ENCODE measurements at places on chromosomes 6 and 20.

DNA sequence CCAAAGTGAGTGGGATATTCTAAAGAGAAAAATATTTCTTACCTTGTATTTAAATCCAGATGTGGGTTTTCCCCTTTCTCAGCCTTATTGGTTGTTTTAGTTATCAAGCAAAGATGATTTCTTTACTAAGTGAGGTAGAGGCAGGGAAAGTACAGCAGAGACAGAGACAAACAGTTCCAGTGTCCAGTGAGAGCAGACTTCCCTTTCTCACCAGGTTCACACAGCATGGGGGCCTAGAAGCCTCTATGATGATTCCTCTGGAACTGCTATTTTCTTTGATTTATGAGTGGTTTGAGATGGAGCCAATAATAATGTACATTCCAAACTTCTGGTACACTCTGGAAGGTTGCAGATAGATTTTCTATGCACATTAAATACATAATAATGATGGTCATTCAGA, 234.0 kb upstream of the MARCKS start:
- DNase-seq: no peak

DNA sequence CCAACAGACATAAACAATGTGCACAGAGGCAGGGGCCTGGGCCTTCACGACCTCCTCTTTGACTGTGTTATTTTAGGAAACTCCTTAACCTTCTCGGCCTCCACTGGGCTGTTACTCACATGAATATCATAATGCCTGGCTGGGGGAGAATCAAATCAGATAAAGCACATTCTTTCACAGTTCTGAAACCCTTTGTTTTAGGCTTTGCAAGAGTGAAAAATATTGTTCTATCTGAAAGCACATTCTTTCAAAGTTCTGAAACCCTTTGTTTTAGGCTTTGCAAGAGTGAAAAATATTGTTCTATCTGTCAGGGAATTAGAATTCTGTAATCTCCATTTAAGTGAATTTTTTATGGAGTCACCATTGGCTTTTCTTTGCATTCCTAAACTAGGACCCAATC, 50.7 kb upstream of the SYNDIG1 start:
- no peak for DNase-seq

- DNase-seq: no peak
Observed at GRCh38 chr6:41728073-41728936, 7.1 kb downstream of the TFEB start.

GRCh38 chr6:126550323-126550722, 210.4 kb downstream of the CENPW start:
- no peak for DNase-seq

DNA sequence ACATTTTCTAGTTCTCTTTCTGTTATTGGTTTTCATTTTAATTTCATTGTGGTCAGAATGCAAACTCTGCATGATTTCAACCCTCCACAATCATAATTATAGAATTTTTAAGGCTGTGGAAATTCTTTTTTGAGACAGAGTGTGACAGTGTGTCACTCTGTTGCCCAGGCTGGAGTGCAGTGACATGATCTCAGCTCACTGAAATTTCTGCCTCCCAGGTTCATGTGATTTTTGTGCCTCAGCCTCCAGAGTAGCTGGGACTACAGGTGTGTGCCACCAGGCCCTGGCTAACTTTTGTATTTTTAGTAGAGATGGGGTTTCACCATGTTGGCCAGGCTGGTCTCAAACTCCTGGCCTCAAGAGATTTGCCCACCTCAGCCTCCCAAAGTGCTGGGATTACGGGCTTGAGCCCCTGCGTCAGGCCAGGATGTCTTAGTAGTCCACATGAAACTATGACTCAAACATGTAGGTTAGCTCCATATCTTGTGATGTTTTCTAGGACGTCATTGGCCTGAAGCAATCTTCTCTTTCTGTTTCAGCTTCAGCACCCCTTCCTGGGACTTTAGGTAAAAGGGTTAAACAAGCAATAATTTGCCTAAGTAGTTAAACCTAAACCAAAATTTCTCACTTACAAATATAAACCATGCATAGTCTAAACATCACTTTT, 47.4 kb upstream of the SAMD3 start:
- no peak for DNase-seq

DNA sequence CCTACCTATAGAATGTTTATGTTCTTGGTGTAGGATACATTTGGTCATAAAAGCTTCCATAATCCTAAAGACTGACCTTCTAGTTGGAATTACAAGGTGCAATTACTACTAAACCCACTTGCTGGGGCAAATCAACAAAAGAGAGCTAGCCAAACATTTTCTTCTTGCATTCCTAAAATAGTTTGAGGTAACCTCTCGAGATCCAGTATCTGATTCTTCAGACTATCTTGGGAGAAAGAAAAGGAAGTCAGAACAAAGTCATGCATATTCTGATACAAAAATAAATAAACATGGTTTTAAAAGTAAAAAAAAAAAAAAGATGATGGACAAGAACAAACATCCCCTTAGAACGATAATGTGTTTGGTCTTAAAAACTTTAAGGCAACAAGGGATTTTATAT, 294.2 kb upstream of the RSPO3 start:
- no peak for DNase-seq

DNA sequence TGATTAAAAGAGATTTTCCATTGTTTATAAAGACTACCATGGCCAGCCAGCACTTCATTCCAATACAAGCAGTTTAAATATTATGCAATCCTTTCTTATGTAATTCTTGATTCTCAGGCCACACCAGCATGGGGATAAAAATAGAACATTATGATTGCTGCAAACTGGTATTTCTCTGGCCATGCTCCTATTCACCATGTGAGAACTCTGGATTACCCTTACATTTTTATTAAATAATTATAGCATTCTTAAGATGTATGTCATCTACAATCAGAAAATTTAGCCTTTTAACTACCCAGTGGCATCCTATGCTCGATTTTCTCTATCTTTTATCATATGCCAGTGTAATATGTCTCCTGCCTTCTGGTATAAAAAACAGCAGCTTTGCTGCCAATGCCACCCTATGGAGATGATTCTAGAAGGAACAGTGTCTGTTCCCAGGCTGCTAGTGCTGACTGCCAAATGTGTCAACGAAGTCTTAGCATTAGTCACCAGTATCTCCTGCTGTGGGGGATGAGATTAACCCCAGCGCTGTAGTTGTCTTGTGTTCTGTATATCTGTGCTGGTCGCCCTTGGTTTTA, 501.4 kb downstream of the BCKDHB start:
- no peak for DNase-seq

DNA sequence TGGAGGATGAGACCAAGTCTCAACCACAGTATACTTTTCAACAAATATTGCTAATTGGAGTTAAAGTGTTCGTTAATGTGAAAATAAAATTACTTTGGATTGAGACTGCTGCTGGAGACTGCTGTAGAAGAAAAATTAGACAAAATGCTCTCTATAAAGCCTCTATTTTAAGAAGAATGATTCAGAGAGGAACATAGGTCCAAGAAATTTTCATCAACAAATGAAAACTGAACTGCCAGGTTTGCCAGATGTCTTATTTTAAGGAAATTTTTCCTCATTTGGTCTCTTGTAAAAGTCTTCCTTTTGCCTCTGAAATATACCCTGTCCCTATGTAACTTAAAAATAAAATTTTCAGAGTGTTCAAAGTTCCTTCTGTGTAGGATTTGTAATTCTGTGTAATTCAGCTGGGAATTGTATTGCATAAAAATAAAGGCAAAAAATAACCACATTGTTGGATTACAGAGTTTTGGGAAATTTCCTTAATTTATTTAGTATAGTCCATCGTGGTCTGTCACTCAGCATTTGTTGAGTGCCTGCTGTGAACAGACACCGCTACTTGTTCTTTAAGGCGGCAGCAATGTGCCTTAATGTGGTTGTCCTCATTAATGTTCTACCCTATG, 27.4 kb downstream of the ANKS1A start:
- no peak for DNase-seq

- DNase-seq: no peak
Observed at GRCh38 chr6:39896701-39897100, 37.6 kb downstream of the MOCS1 start.

GRCh38 chr6:150413781-150414281, 45.0 kb downstream of the IYD start:
- DNase-seq: no peak

DNA sequence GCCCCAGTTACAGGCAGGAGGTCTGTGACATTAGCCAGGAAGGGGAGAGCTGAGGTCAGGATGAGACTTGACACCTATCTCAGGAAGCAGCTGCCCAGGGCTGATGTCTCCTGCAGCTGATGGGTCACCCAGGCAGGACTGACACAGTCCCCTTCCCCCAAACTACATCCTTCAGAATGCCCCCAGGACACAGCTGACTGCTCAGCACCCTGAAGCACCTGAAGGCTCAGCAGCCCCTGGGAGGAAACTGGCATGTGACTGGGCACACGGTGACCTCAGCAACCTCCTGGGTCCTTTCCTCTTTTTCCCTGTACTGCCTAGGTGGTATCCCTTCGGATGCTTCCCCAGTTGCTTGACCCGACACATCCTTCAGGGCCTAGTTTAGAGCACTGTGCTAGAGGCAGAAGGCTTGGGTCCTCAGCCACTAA, 1.9 kb downstream of the SDC4 start:
- no peak for DNase-seq

- no peak for DNase-seq
Observed at GRCh38 chr20:18397030-18397429, 69.8 kb downstream of the DZANK1 start.

DNA sequence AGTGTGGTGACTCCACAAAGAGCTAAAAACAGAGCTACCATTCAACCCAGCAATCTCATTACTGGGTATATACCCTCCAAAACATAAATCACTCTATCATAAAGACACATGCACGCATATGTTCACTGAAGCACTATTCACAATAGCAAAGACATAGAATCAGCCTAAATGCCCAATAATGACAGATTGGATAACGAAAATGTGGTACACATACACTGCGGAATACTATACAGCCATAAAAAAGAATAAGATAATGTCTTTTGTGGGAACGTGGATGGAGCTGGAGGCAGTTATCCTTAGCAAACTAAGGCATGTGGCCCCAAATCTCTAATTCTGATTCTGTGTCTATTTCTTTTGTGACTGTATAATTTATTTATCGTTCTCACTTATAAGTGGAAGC, 124.5 kb upstream of the PRND start:
- DNase-seq: no peak

DNA sequence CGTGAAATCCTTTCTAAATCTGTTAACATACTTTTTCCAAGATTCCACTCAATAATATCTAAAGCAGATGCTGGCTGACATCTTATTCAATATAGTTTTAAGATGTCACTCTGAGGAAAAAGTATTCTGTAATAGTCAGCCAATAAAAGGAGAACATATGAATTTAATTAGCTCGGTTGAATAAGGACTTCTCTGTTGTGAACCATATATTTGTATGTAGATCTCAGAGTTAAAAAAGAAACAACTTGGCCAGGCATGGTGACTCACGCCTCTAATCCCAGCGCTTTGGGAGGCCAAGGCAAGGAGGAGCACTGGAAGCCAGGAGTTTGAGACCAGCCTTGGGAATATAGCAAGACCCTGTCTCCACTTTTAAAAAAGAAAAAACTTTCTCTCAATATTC, 7.4 kb upstream of the CD24 start:
- DNase-seq: no peak

Data from activated CD4-positive, alpha-beta T cell treated with anti-CD3 and anti-CD28 coated beads, Interleukin-2, amount 50 U/mL, for 1 hour (primary cell).